ENCODE measurements at places on chromosomes 16 and 17.

DNA sequence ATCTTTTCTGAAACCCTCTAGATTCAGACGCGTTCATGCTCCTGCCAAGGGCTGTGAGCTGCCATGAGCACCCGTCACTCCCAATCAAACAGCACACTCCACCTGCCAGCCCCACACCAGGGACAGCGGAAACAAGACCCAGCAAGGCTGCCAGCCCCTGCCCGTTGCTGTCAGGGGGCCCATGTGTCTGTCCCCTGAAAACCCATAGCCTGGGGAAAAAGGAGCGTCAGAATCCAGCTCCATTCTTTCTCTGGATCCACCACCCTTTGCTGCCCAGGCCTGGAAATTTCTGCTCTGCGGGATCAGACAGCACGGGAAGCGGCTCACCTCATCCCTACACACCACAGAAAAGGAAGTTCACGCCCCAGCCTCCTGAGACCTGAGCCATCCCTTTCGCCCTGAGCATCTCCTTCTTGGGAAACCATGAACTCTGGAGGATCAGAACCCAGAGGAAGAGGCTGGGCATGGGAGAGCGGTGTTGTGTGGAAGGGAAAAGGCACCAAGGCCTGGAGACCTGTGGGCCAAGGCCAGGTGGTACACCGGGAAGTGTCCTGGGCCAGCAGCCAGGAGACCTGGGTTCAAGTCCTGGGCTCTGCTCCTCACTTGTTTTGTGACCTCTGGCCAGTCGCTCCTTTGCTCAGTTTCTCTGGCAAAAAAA is 51.5 kb upstream of the RCVRN start:
- DNase-seq, result no peak

DNA sequence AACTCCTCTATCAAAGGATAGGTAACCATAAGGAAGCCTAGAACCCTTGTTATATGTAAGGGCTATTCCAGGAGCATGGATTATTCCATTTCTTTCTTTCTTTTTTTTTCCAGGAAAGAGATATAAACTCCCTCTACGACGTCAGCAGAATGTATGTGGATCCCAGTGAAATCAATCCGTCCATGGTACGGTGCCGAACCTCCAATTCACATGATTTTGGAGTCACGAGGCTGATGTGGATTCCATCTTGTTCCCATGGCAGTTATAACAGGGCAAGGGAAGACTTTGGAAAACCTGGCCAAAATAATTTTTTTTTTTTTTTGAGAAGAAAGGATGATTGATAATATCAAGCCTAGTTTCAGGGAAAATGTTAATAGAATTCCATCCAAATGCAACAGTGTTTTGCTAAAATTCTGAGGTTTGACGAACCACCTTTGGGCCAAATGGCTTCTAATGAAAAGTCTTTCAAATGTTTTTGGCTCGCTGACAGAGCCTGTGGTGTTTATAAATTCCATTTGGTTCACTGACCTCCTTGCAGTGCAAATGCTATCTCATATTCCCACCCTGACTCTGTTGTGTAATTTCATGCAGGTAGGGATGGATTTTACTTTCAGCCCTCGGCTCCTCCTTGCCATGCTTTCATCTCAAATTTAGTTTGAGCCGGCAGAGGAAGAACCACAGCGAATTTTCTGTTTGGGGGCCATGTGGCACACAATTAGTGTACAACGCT is 90.0 kb downstream of the SDR42E1 start:
- DNase-seq, result no peak

GRCh38 chr17:29038085-29038795 is 4.7 kb upstream of the PIPOX start:
- DNase-seq, result no peak

- no peak for DNase-seq
These were observed 145.7 kb downstream of the SNX29 start for GRCh38 chr16:12122202-12122601.

GRCh38 chr16:17647879-17648872 is 177.4 kb upstream of the XYLT1 start:
- DNase-seq, result peak; percentile 86
